ENCODE measurements at places on chromosomes 6 and 20. TPM values are rescaled to one million over a fixed set of nuclear protein-coding genes. Genes with fewer than 3 reads are reported as not detected.

ZNF391 gene
- polyA plus RNA-seq: 1.2 TPM

C20orf144 gene
- 0.62 TPM for polyA plus RNA-seq

TPX2 gene
- 123 TPM for polyA plus RNA-seq

SLC22A7 gene
- 0.08 TPM for polyA plus RNA-seq

MPIG6B gene
- not detected for polyA plus RNA-seq

EPM2A gene
- 6.4 TPM for polyA plus RNA-seq

MOXD1 gene
- 0.34 TPM for polyA plus RNA-seq

IYD gene
- not detected for polyA plus RNA-seq

WASF1 gene
- polyA plus RNA-seq: 8.7 TPM

GPR6 gene
- polyA plus RNA-seq: not detected

TRIM10 gene
- polyA plus RNA-seq: not detected

DNA sequence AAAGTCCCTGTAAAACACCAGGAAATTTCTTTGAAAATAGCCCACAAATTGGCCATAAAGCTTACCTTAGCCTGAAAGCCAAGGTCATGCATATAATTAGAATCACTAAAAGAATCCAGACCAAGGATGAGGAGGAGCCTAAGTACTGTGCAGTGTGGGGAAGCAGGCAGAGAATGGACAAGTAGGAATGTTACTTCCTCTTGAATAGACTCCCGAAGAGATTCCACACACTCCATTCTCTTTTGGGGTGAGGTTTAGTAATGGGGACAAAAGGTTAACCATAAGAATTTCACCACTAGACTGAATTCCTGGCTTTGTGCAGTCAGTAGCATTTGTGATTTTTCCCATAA, 27.5 kb upstream of the MARCKS start:
- no peak for DNase-seq

DNA sequence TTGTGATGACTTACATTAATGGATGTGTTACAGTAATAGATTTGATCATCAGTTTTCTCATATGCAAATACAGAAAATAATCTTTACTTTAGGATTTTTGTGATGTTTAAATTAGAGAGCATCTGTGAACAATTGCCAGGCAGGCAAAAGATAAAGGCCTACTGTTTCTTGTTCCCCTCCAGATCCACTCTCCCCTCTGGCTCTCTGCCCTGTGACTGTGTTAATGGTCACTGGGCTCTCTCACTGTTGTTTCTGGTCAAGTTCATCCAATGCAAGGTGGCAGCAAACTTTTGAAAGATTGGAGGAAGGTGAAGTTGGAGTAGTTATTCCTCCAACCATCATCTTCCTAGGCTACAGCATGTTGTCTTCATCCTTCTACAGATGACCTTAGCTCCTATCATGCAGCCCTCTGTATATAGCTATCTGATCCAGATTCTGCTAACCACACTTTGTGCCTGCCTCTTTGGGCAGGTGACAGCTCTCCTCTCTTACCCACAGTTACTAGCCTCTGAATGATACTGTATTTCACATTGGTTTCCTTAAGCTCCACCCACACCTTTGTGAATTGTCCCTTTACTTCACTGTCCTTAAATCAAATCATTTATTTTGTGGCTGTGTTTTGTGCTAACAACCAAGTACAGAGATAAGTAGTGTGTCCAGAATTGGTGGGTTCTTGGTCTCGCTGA, 48.9 kb upstream of the ARG1 start:
- no peak for DNase-seq

GRCh38 chr6:72406517-72406916, 215.3 kb upstream of the KCNQ5 start:
- DNase-seq: no peak

DNA sequence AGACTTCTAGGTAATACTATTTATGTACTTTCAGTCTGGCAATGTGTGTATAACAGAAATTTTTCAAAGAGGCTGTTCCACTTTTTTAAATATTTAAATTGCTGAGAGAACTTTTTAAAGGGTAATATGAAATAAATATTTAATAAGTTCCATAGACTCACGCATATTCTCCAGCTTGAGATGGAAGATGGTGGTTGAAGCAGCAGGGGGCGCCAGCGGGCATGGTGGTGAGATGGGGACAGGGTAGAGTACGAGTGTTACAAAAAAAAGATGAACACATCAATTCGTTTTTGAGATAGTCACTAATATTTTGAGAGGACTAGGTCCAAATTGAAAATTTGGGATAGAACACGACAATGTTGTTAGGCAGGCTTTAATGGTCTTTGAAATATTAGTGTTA, 68.4 kb downstream of the RSPO3 start:
- DNase-seq: no peak

- DNase-seq: no peak
Observed at GRCh38 chr6:29763491-29764289, 40.5 kb downstream of the HLA-F start.

DNA sequence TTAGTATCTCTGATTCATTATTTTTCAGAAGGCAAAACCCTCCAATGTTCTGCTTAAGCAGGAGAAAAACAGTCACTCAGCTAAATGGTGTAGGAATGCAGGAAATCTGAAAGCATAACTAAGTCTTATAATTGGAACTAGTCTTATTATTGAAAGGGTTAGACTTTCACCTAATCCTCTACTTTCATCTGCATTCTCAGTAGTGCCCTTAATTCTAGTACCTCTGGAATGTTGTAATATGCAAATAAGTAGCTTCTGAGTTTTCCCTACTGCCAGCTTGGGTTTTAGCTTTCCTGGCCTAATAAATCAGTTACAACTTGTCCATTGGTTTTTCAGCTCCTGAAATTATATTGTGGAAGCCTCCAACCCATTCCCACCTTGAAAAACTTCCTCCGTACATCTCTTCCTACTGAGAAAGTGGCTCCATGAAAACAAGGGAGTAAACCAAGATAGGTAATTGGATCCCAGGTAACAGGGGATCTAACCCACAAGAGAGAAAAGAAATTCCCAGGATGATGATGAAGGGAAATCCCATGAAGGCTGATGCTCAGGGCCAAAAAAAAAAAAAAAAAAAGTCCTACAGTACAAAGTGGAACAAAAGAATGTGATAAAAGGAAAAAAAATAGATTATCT, 147.0 kb downstream of the TBC1D32 start:
- DNase-seq: no peak

DNA sequence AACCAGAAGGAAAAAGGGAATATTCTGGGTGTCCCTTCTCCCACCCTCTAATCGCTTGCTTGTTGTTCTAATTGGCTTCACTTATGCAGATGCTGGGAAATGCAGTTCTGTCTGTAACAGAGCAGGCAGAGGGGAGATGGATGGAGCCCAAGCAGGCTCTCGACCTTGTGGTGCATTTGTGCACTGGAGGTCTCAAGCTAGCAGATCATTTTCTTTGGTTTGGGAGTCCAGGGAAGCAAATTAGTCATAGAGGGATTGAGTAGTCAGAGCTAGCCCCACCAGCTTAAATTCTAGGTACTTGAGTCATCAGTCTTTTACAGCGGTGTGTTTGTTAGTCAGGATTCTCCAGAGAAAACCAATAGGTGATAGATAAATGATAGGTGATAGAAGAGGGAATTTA, 234.7 kb upstream of the ECI2 start:
- DNase-seq: no peak

- peak; percentile 87 for DNase-seq
Observed at GRCh38 chr6:41705996-41706835, 29.2 kb downstream of the TFEB start.

GRCh38 chr20:2688041-2688591, 4.5 kb upstream of the EBF4 start:
- no peak for DNase-seq

- DNase-seq: no peak
Observed at GRCh38 chr6:118668761-118669385, 17.5 kb upstream of the CEP85L start.

GRCh38 chr20:24632581-24632980, 163.2 kb downstream of the SYNDIG1 start:
- DNase-seq: no peak

DNA sequence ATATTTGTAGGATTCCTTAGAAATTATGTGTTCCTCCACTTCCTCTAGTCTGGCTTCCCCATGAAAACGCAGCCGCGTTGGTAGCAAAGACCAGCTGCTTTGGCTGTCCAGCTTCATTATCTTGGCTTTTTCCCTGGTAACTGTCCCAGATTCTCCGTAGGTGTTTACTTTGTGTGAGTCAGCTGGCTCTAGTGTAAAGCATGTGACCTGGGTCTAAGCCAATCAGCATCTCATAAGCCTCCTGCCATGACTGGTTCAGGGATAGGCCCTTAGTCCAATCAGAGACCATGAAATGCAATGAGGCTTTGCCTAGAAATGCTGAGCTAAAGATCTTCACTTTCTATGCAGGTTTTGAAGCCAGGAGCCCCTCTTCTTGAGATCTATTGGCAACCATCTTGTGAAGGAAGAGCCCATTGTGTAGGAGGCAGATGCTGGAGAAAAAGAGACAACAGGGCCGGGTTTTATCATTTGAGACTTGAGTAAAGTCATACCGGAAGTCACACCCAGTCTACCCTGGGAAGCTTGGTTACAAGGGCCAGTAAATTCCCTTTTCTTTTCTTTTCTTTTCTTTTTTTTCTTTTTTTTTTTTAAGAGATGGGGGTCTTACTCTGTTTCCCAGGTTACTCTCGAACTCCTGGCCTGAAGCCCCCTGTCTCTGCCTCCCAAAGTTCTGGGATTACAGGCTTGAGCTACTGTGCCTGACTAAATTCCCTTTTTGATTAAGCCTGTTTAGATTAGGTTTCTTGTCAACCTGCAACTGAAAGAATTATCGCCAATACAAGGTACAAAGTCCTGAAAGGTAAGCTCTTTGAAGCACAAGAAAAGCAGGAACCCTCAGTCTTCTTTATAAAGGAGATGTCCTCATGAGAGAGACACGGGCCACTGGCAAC, 256.5 kb upstream of the RREB1 start:
- no peak for DNase-seq

DNA sequence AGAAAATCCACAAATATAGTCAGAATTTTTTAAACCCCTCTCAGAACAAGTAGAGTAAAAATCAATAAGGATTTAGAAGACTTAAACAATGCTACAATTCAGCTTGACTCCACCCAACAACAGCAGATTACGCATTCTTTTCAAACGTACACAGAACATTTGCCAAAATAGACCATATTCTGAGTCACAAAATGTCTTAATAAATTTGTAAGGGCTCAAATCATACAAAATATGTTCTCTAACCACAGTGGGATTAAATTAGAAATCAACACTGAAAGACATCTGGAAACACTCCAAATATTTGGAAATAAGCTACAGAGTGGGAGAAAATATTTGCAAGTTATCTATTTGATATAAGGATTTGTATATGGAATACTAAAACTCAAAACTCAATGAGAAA, 164.2 kb upstream of the AKAP12 start:
- DNase-seq: no peak

GRCh38 chr6:118892355-118892991, 1.5 kb upstream of the ASF1A start:
- DNase-seq: no peak

GRCh38 chr20:31617432-31618104, 12.5 kb downstream of the ID1 start:
- no peak for DNase-seq

GRCh38 chr6:131946404-131946991, 4.7 kb downstream of the CCN2 start:
- DNase-seq: no peak

DNA sequence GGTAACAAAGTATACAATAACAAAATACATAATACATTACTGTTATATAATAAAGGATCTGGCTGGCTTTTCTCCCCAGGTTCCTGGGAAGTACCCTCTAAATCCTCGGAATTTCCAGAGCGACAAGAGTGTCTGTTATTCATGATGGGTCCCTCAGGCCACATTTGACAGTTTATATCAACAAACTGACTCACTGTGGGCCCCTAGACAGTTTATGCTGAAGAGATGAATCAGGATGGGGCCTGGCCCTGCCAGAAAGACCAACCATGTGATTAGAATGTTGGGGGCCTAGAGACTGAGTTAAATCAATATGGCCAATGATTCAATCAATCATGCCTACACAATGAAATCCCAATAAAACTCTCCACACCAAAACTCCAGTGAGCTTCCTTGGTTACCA, 13.5 kb downstream of the USP45 start:
- DNase-seq: no peak

DNA sequence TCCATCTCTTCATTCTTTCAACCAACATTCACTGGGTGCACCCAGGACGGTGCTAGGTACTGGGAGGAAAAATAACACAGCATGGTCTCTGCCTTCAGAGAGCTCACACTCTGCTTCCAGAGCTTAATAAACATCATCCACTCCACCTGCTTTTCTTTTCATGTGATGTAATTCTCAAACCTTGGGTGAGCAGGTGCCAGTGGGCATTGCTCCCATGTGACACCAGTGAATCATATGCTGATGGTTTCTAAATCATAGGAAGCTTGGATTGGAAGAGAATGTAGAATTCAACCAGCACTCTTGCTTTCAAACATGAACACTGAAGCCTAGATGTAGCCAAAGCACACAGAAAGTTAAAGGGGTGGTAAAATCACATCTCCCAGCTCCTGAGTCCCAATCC, 189.8 kb downstream of the FOXA2 start:
- DNase-seq: no peak

- no peak for DNase-seq
Observed at GRCh38 chr6:56368491-56368890, 121.1 kb upstream of the COL21A1 start.

DNA sequence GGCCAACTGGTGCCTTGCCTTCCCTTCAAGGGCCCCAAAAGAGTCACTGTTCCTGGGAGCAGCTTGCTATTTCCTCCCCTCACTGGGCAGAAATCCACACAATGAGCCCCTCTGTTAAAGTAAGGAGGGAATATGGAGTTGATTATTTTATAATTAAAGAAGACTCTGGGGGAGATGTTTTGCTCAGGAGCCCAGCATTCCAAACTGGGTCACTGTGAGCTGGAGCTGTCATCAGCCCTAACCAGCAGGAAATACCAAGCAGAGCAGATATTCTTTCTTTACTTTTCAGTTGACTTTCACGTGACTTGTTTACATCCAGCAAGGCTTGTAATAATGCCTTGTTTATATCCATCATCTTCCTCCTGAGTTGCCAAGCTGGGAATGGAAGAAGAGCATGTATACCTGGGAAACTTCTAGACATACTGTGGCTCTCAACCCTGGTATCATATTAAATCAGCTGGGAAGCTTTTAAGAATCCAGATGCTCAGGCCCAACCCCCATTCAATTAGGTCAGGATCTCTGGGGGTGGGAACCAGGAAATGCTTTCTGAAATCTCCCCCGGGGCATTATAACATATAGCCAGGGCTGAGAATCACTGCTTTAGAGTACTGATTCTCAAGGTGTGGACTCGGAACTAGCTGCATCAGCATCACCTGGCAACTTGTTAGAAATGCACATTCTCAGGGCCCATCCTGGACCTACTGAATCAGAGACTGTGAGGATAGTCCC, 175.6 kb upstream of the MYLIP start:
- no peak for DNase-seq

DNA sequence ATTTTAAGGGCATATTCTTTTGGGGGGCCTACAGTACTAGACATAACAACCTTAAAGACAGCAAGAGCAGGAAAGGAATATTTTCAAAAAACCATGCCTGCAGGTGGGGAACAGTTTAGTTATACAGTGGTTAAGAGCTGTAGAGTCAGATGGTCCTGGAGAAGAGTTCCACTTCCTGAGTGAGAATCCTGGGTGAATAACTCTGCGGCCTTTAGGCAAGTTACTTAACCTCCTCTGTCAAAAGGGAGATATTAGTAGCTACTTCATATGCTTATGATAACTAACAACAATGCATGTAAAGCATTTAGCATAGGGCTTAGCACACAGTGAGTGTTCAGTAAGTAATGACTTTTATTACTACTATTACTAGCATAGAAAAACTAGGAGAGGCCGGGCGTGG, 119.2 kb upstream of the TAB2 start:
- DNase-seq: no peak

GRCh38 chr20:25496165-25496967, 88.9 kb downstream of the GINS1 start:
- no peak for DNase-seq
